ENCODE measurements at places on chromosomes 12 and 14.

GRCh38 chr14:99315197-99315596 is 43.2 kb upstream of the BCL11B start:
- no peak for DNase-seq

DNA sequence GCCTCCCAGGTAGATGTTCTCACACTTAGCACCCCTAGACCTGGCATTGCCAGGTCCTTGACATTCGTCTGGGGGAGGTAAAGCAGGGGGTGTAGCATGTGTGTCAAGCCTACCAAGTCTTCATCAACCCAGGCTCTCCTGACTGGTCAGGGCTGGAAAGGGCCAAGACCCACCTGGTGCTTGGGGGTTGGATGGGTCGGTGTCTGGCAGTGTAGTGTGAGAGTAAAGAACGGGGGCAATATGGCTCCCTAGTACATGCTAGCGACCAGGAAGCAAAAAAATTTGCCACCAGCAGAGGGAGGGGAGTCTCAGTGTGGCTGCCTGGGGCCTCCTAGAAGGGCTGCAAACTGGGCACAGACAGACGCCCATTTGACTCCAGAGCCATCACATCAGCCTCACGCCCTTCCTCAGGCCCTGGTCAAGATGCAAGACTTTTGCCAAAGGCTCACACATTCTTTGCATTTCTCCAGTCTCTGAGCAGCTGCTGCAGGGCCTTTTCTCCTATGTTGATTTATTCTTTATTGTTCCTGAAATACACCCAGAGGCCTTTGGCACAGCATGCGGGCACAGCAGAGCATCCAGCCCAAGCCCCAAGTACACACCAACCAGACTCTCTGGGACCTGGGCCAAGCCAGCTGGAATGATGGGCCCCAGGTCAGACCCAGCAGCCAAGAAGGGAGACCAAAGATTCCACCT is 38.3 kb upstream of the PNMA1 start:
- DNase-seq, result no peak

DNA sequence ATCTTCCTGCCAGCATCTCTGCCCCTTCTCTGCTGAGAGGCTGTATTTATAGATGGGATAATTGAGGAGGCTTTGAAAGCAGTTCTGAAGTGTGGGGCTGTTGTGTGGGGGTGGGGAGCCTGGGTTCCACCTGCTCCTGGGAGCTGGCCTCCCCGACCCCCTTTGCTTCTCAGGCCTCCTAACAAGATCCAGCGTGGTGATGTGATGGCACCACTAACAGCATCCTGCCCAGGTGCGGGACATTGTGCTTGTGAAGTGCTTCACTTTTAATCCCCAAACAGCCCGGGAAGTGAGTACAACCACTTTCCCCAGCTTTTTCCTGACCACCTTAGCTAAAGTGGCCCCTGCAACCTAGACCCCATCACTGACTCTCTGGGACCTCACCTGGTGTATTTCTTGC is 95.1 kb upstream of the NRXN3 start:
- no peak for DNase-seq

DNA sequence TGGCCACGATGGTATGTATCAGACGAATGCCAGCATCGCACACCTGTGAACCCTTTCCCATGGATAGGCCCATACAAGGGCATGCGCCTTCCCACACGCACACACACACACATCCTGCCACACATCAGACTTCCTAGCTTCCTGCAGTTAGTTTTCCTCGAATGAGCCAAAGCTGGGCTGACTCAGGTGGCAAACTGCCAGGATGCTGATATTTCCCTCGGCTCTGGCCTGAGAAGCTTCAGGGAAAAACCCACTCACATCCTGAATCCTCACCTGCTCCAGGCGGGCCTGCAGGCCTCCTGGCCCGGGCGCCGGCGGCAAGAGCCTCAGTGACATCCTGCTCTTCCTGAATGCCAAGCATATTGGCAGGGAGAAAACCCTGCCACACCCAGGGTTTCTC is 22.4 kb downstream of the CALM1 start:
- no peak for DNase-seq

DNA sequence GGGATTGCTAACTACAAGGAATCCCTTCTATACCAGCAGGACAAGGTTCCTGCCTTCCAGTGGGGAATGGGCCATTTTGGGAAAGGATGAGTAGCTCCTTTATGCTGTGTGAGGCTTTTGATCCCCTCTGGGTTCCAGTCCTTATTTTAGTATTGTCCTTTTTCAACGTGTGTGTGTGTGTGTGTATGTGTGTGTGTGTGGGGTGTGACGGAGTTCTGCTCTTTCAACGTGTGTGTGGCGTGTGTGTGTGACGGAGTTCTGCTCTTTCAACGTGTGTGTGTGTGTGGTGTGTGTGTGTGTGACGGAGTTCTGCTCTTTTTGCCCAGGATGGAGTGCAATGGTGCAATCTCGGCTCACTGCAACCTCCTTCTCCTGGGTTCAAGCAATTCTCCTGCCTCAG is 27.4 kb downstream of the RAB35 start:
- no peak for DNase-seq

DNA sequence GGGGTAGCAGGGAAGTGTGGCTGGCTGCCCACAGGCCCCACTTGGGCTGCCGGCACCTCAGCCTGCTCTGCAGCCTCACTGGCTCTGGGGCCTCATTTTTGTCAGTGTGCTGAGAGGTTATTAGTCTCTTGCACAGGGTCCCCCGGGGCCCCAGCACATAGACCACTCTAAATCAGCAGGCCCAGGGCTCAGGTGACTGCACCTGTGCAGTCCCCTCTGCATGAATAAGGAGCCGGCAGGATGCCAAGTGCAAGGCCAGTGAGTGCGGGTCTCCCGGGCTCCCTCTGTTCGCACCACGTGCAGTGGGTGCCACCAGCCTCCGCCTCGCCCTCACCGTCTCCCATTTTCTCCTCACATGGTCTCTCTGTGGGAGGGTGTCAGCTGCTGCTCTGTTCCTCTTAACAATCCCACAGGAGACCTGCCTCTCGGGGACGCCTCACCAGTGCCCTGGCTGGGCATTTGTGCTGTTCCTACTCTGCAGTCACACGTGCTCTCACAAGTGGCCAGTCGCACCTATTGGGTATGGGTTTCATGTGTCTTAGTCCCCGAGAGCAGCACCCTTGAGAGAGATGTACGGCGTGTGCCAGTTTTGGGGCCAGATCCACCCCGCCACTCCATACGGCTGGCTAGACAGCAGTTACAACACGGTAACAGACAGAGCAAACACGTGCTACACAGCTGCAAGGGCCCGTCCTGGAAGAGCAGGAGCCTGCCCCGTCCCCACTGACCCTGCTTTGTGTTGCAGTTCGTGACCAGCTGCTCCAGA is 40.4 kb downstream of the MMAB start:
- DNase-seq, result no peak

GRCh38 chr12:89439941-89440340 is 84.7 kb downstream of the GALNT4 start:
- no peak for DNase-seq

- DNase-seq, result no peak
Measured at GRCh38 chr12:77325511-77326236, 260.3 kb upstream of the E2F7 start.

- DNase-seq, result no peak
Measured at GRCh38 chr12:122062832-122063693, 15.5 kb upstream of the MLXIP start.

GRCh38 chr14:38330275-38330674 is 74.4 kb upstream of the CLEC14A start:
- no peak for DNase-seq

DNA sequence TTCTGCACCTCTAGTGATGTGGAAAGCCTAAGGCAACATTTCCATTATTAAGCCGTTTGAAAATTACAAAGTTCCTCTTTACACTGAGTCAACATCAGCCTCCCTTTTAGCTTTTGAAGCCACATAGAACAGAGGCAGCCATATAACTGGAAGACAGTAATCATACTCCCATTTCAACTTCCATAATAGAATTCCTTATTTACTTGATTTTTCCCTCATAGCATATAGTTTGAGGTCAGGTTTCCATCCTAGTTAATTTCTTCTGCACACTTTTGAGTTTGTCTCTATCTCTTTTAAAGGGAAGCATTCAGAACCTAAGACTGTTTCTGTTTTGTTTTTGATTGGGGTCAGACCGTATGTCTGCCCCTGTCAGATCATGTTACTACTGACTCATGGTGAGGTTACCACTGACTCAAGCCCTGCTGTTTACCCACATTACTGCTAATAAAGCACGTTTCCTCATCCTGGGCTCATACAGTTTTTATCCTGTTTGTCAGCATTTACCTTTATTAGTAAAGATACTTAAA is 161.0 kb downstream of the SLC38A4 start:
- DNase-seq, result no peak

- no peak for DNase-seq
Measured at GRCh38 chr12:79367032-79367589, 323.7 kb downstream of the PAWR start.

GRCh38 chr12:74776378-74776777 is 238.7 kb downstream of the ATXN7L3B start:
- no peak for DNase-seq

DNA sequence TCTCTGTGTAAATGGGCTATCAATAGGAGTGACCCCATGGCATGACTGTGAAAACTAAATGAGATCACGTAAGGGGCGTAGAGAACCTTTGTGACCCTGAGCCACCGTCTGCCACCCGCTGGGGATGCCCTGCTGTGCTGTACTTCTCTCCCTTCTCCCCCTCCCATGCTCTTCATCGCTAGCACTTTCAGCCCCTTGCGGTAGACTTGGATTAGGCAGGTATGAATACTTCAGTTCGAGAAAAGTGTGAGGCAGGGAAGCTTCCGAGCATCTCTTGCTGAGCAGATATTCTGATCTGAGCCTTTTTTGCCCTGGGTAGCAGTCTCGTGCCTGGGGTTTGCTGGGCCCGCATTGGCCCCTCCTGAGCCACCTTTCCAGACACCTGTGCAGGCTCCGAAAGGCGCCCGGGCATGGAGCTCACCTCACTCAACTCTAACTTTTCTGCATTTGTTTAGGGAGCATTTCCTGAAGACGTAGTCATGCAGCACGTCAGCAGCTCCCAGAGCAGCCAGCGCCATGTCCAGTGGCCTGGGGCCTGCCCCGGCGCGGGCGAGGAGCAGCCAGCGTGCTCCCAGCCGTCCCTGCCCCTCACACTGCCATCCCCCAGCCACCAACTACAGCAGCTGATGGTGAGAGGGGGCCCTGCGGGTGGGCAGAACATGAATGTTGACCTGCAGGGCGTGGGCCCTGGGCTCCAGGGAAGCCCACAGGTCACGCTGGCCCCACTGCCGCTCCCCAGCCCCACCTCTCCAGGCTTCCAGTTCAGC is 40.4 kb downstream of the DDX51 start:
- no peak for DNase-seq

- DNase-seq, result no peak
Measured at GRCh38 chr12:132456944-132457495, 32.9 kb upstream of the FBRSL1 start.

GRCh38 chr12:14958361-14959125 is 2.9 kb downstream of the ARHGDIB start:
- no peak for DNase-seq

DNA sequence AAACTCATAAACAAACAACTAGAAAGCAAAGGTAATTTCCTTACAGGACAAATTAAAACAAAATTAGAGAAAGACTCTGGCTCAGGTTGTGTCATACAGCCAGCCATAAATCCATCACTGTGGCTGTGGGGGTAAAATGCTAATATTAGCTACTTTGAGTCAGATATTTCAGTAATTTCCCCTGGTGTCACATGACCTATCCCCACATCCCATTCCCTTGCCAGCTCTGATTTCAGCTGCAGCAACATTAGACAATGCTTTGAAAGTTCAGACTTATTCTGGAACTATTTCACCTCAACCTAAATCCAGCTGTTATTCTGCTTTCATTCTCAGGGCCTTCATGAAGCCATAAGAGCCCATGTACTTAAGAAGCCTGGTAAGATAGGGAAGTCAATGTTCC is 55.3 kb downstream of the RPL10L start:
- no peak for DNase-seq

DNA sequence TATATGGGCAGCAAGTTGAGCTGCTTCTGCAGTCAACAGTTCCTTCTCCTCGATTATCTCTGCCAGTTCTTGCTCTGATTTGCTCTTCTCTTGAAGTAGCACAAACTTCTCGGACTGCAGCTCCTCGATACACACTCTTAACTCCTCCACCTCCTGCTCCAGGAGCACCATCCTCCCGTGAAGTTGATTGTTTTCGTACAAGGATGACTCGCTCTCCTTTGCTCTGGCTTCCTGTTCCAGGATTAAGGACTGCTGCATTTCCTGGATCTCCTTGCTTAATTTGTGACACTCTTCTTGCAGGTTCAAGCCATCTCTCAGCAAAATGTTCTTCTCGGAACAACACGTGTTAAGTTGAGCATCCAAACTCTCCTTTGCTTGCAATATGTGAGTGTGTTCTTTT is 56.2 kb upstream of the VPS33A start:
- DNase-seq, result no peak

DNA sequence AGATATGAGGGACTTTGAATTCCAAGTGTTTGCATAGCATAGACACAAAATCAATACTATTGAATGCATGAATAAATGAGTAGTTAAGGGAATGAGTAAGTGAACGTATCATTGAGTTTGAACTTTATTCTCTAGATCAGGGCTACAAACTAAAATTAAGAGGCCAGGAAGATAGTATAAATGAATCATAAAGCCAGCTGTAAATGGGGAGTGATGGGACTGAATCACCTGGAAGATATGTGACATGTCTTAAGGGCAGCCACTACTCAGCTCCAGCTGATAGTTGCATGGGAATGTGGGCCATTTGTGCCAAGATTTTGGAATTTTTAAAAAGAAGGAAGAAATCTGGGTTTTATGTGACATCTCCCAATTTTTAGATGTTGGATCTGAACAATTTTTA is 229.9 kb downstream of the AKAP6 start:
- DNase-seq, result no peak

DNA sequence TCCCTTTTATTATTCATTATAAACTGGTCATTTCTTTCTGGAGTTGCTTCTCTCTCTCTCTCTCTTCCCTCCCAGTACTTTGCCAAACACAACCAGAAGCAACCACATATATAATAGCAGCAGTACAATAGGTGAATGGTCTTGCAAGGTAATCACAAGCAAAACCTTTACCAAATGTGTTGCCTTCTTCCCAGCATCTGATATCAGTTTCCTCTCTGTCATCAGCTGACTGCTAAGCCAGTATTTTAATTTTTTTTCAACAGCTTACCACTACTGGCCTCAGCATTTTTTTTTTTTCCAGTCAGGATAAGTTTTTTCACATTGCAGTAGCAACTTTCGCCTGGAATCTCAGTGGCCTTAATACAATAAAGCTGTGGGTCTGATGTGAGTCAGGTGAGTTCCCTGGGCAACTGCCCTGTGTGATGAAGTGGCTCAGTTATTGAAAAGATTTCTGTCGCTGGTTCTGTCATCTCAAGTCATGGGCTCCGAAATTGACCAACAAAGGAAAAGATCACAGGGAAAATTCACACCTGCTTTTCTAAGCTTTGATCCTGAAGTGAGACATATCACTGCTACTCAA is 282.5 kb upstream of the AMIGO2 start:
- DNase-seq, result no peak

Measured in stimulated activated CD4-positive, alpha-beta T cell treated with anti-CD3 and anti-CD28 coated beads, Interleukin-2, amount 100 ng/mL, for 48 hours (primary cell).